ENCODE measurements at places on chromosomes 12 and 14.

GRCh38 chr12:110807640-110808039 is 39.1 kb upstream of the CCDC63 start:
- no peak for DNase-seq

DNA sequence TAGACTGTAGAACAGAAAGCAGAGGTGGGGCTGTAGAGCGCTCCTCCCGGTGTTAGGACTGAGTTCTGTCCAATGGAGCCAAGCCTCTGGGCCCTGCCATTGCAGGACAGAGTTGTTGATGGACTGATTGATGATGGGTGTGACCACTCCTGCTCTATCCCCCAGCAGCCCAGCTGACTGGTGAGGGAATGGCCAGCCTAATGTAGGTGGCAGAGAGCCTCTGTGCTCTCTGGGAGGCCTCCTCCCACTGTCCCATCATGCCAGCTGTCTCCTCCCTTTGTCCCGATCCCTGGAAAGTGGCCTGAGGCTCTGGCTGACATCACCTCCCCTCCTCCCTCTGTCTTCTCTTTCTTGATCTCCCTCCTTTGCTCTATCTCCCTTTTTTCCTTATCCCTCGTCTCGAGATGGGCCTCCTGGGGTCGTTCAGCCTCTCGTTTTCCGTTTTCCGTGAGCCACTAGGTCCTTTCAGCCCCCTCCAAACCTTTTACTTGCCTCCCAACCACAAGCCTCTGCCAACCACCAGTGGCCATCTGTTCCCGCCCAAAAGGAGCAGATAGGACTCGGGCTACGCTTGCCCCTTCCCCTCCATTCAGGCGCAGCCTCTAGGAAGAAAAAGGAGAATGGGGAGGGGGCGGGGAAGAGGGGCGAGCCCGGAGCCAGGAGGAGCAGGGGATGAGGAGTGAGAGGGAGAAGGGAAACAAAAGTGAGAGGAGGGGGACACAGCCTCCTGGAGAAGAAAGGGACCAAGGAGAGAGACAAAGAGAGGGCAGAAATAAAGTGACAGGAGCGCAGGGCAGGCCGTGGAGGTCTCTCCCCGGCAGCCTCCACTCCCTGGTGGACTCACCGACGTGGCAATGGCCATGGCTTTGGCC is 572 bp downstream of the EFS start:
- DNase-seq = peak; percentile 72

DNA sequence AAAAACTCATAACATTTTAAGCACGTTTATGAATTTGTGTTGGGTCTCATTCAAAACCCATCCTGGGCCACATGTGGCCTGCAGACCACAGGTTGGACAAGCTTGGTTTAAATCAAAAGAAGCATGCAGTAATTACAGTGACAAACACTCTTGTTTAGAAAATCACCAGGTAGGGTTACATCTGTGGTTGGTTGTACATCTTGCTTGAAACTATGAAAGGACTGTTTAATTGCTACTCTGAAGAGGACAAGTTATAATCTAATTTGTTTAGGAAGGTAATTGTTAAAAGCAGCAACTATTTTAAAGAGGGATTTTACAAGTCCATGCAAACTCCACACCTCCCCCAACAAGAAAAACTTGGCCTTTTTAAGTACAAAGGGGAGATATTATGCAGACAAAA is 4.0 kb downstream of the TRIP11 start:
- no peak for DNase-seq

DNA sequence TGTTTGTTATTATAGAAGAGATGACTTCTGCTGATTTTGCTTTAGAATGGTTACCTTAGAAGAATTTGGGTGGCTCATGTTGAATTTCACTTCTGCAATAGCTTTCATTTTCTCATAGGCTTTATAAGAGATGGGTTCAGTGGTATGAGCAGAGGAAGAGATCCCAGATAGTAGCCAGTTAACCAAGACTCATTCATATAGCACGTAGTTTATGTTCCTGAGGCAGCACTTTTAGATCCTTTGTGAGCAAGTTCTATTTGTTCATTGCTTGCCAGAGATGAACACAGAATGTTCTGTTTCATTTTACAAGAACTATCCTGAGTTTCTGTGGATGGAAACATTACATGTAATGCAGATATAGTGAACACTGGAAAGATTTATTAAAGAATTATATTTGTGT is 32.2 kb downstream of the RAB21 start:
- no peak for DNase-seq

- peak; percentile 36 for DNase-seq
Measured at GRCh38 chr12:29640589-29641345, 143.0 kb downstream of the TMTC1 start.

GRCh38 chr14:100909439-100909838 is 5.9 kb upstream of the RTL1 start:
- DNase-seq = no peak

- DNase-seq = peak; percentile 33
Measured at GRCh38 chr14:60756847-60757246, 22.3 kb downstream of the MNAT1 start.

DNA sequence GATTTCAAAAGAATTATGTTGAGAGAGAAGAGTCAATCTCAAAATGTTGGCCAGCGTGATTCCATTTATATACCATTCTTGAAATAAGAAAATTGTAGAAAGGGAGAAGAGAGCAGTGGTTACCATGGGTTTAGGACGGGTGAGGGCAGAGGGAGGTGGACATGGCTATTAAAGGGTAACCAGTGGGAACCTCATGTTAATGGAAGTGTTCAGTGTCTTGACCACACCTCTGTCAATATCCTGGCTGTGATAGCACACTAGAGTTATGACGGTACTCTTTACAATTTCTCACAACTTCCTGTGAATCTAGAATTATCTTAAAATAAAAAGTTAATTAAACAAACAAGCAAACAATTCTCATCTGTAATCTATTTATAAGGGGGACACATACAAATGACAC is 821.2 kb downstream of the VRK1 start:
- no peak for DNase-seq

- peak; percentile 100 for DNase-seq
Measured at GRCh38 chr14:68939893-68940613, 39.0 kb downstream of the ACTN1 start.

DNA sequence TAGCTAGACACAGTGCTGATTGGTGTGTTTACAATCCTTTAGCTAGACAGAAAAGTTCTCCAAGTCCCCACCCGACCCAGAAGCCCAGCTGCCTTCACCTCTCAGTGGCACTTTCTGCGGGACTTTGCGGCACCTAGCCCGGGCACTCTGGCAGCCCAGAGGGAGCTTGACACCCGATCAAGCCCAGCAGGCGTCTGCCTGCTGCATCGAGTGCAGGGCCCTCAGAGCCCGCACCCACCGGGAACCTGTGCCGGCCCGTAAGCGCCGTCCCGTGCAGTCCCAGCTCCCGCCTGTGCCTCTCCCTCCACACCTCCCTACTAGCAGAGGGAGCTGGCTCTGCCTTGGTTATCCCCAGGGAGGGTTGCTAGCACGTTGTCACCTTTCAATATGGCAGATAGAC is 631.0 kb upstream of the STXBP6 start:
- no peak for DNase-seq

DNA sequence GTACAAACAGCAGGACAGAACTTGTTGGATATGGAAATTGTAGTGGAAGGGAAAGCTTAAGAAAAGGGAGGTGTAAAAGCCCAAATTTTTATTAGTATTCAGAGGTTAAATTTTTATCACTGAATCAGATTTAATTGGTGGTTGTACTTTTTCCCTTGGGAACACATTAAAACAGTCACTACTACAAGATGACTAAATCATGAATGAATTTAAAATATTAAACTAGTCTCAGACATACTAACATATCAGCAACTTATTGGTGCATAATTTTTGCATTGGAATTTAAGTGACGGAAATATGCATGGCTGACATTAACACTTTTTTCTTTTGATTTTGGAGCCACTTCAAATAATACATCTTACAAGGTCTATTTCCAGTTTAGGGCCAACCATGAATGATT is 27.6 kb downstream of the SAMD4A start:
- DNase-seq = peak; percentile 75

- DNase-seq = peak; percentile 36
Measured at GRCh38 chr12:56628671-56629458, 1.3 kb downstream of the BAZ2A start.

- DNase-seq = peak; percentile 20
Measured at GRCh38 chr14:31921721-31922120, 155.4 kb upstream of the ARHGAP5 start.

- DNase-seq = peak; percentile 63
Measured at GRCh38 chr14:24307575-24308341, at the start of gene CIDEB. TSS of gene CIDEB (minus strand) at chr14:24307977. CDS start at chr14:24307858, 119 bp downstream.

- DNase-seq = no peak
Measured at GRCh38 chr14:58690801-58691516, 53.2 kb downstream of the DACT1 start.

GRCh38 chr12:128840862-128841468 is 12.3 kb upstream of the GLT1D1 start:
- no peak for DNase-seq

DNA sequence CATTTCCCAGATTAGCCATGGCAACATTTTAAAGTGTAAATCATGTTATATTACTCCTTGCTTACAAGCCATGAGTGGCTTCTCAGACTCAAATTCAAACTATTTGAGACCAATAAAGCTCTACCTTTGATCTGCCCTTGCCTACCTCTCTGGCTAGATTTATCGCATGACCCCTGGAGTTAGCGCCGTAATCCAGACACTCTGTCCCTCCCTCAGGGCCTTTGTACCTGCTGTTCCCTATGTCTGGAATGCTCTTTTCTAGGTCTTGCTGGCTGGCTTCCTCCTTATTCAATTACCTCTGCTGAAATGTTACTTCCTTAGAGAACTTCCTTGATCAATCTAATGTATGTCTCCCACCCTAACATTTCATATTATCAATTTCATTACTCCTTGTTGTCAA is 16.3 kb downstream of the SIX4 start:
- DNase-seq = no peak

- DNase-seq = no peak
Measured at GRCh38 chr12:89469361-89469760, 55.2 kb downstream of the GALNT4 start.
